ENCODE measurements at places on chromosomes 2 and 18.

DNA sequence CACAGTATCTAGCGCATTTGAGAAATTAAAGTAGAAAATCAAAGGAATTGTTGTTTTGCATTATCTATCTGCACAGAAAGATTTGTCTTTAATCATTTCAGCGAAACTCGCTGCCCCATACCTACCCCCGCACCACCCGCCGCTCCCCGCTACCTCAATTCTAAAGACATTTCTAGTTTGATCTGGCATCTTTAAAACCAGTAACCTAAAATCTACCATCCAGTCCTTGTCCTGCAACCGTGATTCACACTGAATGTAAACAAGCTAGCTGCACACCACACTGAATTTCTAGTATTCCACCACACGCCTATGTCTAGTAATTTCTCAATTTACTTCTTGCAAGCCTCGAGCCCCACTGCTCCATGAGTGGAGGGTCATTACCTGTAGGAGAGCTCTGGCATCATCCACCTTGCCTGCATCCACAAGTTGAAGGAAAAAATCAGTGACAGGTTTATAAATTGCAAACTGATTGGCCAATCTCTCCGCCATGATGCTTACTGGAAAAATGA, 60.1 kb downstream of the ABCG8 start:
- no peak for DNase-seq

DNA sequence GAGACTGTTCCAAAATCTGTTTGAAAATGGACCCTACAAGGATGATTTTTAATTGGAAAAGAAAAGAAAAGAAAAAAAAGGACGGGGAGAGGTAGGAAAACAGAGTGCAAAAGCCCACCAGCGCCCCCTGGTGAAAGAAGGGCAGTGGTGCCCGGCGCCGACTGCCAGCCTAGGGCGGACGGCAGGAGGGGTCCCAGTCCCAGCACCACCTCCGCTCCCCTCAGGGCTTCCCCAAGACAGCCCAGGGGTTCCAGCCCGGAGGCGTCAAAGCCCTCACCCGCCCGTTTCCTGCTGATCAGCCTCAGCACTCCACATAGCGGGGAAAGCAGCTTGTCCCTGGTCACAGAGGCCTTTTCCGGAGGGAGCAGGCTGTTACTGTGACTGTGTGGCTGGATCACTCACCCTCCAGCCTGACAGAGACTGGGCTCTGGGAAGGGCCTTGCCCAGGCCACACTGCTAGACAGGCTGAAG, 213.9 kb downstream of the TFCP2L1 start:
- DNase-seq: no peak

DNA sequence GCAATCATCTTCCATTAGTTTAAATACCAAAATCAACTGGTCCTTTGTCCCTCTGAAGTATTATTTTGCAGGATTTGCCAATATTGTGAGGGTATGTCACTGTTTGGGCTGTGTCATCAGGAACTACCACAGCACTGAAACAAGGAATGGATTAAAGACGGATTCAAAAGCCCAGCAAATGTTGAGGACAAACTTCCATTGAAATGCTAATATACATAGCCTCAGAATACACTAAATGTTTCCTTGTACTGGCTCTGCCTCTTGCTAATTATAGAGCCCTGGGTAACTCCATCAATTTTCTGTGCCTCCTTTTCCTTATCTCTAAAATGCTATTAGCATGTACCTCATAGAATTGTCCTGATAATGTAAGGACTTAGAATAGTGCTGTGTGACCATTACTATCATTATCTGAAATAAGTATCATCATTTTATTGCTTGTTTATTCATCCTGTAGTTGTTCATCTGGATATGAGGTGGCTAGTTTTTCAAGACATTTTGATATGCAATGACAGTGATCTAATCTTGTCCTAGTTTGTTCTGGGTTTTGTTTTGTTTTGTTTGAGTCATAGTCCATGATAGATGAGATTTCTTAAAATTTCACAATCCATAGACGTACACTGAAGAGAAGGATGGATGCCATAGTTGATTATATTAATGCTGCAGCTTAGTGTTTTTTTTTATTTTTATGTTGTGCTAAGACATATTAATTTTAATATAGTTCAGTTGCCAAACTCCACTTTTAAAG, 333.4 kb upstream of the KCNH7 start:
- DNase-seq: no peak

DNA sequence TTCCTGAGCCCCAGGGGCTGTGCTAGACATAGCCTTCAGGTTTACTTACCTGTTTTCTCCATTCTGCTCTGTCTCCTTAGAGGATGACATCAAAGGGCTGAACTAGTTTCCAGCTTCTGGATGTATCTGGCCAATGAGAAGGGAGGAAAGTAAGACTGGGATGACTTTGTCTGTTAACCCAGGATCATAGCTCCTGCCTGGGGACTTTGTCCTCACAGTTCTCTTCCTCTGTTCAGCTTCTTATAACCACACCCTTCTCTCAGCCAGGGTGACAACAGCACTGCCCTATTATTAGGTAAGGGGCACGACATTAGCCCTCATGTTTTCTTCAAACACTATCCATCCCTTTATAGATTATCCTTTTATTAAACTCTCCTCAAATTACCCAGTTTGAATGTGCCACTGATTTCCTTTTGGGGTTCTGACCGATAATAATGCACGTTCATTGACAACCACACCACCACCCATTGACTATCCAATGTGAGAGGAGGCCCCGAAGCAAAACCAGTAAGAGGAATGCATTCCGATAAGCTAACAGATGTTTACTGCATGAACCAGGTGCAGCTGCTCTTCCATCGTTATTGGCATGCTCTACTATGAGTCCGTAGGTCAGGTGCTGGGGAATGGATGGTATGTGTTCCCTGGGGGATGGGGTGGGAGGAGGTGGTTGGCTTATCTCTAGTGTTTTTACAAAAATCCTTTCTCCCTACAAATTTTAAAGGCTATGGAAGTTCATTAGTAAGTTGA, 23.5 kb downstream of the TSN start:
- no peak for DNase-seq

GRCh38 chr2:61426267-61426897, 44.5 kb downstream of the USP34 start:
- DNase-seq: no peak

DNA sequence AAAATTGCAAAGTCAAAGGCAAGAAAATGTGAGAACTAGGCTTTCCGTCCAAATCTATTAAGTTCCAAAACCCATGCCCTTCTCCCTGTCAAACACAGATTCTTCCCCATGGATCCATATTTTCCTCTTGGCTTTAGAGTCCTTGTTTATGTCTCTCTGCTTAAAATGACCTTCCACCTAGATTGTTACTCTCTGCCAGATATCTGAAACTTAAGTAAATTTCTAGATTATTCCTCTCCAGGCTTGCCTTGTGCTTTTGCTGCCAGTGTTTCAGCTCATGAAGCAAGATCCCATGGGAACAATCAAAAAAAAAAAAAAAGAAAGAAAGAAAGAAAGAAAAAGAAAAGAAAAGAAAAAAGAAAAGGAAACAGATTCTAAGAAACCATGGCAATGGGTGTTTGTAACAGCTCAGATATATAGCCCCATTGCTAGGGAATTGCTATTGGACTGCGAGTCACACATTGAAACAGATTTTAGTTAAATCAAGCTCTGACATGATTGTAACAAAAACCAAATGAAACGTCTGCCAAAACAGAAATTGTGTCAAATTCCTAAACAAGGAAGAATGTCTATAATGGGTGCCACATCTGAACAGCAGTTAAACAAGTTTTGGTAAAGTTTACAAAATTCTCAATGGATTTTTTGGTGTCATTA, 660.7 kb upstream of the CNTNAP5 start:
- DNase-seq: no peak

DNA sequence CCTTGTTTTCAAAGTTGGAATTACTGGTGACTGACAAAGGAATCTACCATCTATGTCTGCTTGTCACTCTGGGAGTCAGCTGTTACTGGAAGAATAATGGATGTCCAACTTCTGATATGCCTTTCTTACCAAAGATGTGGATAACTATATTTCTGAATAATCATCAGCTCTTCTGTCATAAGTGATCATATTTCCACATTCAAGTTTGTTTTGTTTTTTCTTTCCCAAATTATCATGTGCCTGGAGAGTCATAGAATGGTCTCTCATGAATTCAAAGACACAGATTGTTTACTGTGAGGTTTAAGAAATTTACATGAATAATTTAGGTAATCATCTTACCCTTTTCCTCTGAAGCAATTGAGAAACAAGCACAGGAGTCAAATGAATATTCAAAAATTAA, 986.7 kb upstream of the CDH2 start:
- DNase-seq: no peak

DNA sequence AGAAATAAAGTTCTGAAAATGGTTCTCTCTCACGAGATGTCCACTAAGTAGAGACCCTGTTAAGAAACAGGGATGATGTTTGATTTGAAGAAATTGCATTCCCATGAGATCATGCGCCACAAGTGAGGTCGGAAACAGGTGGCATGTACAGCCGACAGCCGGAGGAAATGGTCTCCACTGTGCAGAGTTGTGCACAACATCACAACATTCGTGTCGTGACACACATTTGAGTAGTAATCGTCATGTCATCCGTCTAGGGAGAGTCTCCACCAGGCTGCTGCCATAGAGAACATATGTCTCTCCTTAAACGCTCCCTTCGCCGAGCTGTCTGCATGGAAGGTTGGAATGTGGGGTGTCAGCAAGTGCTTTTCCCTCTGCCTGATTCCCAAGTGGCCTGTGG, 84.7 kb downstream of the ASAP2 start:
- DNase-seq: no peak

GRCh38 chr2:75166491-75166890, 32.8 kb downstream of the TACR1 start:
- DNase-seq: no peak

GRCh38 chr18:37584952-37585695, 19.5 kb upstream of the CELF4 start:
- no peak for DNase-seq

DNA sequence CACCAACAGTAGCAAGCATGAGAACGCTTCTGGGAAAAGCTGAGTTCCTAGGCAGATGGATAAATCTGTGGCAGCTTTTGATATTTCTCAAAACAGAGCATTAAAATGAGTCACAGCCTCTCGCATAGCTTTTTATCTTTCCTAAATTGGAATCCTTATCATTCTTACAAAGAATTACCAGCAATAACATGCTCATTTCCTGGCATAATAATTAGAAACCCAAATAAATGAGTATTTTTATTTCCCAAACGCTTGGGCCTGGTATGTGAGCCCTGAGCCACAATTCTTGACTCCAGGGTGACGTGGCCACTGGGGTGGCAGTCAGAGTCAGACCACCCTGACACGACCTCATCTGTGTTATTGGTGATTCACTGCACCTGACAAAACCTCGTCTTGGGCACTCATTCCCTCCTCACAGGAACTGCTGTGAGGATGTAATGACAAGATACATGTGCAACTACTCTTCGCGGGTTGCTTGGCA, 210.7 kb downstream of the ARL4C start:
- no peak for DNase-seq

GRCh38 chr18:63887424-63887823, at the start of gene SERPINB2:
TSS of gene SERPINB2 (plus strand) at chr18:63887705. CDS start at chr18:63891445, 3,740 bp downstream.
- no peak for DNase-seq

DNA sequence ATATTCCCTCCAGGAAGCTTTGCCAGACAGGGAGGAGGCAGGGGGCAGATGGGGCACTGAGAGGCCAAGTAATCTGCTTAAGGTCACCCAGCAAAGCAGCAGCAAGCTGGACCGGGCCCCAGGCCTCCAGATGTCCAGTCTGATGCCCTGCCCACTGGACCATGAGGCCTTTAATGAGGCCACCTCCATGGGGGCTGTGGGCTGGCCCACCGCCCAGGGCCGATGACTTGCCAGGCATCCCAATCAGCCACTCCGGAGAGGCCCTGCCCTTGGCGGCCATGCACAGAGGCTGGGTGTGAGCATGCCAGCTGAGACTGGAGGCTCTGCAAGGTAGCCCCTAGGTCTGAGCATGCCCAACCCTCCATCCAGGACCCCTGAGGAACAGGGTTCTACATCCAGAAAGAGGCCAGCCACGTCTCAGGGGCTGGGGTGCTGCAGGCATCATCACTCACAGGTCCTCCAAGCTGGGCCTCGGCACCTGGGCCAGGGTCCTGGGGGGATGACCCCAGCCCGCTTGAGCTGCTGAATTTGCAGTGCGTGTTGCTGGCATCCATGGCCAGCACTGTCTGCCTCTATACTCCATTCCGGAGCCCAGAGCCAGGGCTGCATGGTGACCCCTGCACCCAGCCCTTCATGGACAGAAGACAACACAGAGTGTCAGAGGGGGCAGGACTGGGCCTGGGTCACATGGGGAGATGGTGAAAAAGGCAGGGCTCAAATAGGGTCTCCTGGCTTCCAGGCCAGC, 164.2 kb downstream of the INHBB start:
- DNase-seq: no peak

DNA sequence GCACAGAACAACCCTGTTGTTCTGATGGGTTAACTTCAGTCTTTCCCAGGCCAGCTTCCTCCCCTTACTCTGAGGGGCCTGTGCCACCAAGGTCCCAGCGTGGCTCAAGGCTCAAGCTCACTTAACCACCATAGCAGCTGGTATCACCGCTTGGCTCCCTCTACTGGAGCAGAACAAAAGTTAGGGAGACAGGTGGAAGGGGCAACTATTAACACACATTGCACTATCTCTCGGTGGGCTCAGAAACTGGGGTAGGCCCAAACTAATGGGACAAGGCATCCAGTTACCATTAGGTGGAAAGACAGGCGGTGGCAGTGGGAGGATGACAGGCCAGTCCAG, 88.7 kb upstream of the ATL2 start:
- no peak for DNase-seq

DNA sequence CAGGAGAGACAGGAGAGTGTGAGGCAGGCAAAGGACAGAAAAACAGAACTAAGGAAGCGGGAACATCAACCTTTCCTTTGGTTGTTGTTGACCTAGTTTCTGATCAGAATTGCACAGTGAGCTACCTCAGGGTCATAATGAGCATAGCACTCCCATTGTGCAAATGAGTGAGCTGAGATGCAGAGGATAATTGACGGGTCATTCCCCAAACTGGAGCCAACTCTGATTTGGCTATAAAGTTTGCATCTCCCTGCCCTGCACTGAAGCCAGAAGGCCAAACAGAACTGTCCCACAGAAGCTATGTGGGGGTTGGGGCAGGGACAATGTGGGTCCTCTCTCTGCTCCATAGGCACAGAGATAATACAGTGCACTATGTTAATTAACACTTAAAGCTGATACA, 105.6 kb upstream of the KLHL14 start:
- no peak for DNase-seq

GRCh38 chr2:238117199-238118154, 17.3 kb downstream of the ESPNL start:
- DNase-seq: no peak

DNA sequence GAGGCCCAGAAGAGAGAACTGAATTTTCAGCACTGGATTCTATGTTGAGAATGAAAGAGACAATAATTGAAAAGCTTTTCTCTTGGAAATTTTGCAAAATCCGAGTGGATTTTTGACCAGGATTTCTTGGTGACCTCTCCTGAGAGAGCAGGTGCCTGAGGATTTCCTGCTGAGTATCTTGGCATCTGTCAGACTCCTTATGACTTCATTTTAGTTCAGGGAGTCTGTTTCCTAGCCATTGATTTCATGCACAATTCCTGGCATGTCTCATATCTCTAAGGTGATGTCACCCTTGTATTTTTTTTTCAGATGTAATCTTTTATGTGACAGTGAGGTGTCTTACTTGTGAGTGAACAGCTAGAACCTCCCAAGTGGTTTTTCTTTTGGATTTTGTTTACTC, 195.9 kb downstream of the NEDD4L start:
- no peak for DNase-seq

GRCh38 chr18:26215247-26215970, 10.8 kb upstream of the TAF4B start:
- no peak for DNase-seq
